ENCODE measurements at places on chromosomes 2 and 18.

- peak; percentile 37 for DNase-seq
Observed at GRCh38 chr18:27605107-27605834, 420.2 kb upstream of the CHST9 start.

DNA sequence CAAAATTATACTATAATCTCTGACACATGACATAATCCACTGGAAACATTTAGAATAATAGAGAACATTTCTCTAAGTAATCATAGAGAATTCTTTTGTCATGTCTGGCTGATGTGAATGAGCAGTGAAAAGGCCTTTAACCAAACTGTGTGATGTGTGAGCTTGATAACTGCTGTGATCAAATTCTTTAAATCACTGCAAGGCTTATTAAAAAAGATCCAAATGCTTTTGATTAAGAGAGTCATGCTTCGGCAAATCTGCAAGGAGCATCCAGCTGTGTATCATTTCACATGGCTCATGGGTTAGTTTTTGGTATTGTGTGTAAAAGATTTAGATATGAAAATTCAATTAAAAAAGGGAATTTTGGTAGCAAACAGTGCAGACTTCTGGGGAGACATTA is 58.6 kb upstream of the TFPI start:
- DNase-seq, result no peak

DNA sequence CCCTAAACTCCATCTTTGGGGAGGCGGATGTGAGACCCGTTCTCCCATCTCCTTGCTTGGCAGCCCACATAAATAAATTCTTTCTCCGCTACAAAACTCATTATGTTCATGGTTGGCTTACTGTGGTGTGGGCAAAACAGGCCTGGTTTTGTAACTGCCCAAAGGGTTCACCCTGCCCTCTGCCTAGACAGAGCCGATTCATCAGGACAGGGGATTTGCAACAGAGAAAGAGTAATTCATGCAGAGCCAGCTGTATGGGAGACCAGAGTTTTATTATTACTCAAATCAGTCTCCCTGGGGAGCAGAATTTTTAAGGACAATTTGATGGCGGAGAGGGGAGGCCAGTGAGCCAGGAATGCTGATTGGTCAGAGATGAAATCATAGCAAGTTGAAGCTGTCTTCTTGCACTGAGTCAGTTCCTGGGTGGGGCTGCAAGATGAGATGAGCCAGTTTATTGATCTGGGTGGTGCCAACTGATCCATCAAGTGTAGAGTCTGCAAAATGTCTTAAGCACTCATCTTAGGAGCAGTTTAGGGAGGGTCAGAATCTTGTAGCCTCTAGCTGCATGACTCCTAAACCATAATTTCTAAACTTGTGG is 8.4 kb upstream of the RNF125 start:
- DNase-seq, result no peak

- DNase-seq, result no peak
Observed at GRCh38 chr2:155368934-155369333, 670.4 kb downstream of the KCNJ3 start.

DNA sequence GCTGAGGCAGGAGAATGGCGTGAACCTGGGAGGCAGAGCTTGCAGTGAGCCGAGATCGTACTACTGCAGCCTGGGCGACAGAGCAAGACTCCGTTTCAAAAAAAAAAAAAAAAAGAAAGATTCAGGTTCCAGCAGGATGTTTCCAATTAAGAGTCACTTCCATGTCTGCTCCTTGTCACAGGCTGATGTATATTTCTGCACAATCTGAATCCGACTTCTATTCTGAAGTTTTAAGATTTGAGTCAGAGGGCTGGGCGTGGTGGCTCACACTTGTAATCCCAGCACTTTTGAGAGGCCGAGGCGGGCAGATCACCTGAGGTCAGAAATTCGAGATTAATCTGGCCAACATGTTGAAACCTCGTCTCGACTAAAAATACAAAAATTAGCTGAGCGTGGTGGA is 24.7 kb downstream of the SNRPD1 start:
- DNase-seq, result no peak

GRCh38 chr2:233353101-233353768 is 1.1 kb upstream of the DGKD start:
- peak; percentile 48 for DNase-seq

DNA sequence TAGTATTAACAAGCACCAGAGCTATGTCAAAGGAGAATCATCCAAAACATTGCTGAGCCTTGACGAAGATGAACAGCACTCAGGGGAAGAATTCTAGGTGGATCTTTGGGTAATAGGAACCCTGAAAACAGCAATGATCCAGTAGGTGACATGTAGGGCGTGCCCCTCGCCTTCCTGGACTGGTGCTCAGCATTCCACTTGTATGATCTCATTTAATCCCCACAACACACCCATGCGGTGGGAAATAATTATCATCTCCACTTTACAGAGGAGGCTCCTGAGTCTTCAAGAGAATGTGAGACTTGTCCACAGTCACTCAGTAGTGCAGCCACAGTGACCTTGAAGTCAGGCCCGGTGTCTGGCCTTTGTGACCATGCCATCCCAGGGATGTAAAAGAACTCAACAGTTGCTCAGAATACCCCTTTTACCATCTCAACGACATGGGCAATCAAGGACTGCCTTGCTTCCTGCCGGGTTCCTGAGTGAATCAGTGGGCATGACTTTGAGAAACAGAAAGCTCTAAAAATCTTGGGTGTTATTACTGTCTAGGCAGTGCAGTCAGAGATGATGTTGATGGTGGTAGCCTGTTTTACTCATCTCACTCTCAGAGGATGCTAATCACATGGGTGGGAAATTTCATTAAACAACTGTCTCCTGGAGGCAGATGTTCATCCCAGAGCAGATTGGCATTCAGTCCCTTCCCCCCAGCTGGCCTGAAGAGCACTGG is 161.6 kb downstream of the BCL11A start:
- no peak for DNase-seq

DNA sequence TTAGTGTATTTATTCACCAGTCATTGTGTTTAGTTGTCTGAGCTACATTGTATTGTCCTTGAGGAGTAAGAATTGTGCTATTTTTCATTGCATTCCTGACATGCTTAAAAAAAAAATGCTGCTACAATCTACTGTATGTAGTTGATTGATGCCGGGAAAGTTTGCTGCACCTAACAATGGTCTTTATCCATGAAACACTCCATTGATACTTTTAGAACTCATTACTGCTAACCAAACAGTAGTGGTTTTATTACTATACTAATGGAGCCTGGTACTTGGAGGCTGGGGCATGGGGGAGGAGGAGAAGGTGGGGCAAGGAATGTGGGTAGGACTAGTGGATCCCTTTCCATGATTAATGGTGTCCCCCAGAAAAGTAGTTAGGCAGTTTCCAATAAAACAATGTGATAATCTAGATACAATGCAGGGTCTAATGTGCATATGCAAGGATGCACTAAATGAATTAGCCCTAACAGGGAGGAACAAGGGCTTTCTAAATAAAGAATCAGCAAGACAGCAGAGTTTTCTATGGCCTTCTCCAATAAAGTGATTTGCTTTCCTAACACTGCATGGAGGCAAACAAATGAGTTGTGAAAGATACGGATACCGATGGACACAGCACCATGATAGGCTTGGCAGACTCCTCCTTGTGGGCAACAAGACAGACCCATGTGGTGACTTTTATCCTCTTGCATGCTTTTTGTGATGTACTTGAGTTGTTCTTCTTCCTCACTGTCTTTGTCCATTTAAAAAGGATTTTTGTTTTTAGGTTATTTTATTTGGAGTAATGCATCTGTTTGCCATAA is 78.5 kb downstream of the FMNL2 start:
- no peak for DNase-seq

DNA sequence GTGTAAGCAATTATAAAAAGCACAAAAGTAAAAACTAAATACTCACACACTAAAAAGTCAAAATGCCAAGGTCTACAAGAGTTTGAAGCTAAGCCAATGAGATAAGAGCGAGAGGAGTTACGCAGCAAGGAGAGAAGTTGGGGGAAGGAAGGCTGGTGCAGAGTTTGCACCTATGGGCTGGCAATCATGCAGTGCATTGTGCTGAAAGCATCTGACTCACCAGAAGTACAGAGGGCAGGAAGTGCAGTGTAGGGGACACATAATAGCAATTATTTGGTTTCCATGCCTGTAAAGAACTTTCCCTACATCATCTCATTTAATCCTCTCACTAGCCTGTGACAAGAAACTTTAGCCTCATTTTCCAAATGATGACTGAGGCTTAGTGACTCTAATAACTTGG is 142.7 kb upstream of the KYNU start:
- no peak for DNase-seq

GRCh38 chr2:180505203-180505602 is 475.2 kb upstream of the UBE2E3 start:
- no peak for DNase-seq

GRCh38 chr2:165924946-165925345 is 28.6 kb downstream of the TTC21B start:
- DNase-seq, result no peak

GRCh38 chr2:155157711-155158110 is 459.2 kb downstream of the KCNJ3 start:
- no peak for DNase-seq

DNA sequence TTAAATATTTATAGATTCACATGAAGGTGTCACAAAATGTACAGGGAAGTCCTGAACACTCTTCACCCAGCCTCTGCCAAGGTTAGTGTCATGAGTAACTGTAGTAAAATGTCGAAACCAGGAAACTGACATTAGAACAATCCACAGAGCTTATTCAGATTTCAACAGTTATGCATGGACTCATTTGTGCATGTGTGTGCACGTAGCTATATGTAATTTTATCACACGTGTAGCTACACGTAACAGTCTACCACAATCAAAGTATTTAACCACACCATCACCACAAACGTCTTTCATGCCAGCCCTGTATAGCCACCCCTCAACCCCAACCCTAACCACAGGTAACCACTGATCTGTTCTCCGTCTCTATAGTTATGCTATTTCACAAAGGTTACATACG is 211.7 kb upstream of the REV1 start:
- DNase-seq, result no peak

DNA sequence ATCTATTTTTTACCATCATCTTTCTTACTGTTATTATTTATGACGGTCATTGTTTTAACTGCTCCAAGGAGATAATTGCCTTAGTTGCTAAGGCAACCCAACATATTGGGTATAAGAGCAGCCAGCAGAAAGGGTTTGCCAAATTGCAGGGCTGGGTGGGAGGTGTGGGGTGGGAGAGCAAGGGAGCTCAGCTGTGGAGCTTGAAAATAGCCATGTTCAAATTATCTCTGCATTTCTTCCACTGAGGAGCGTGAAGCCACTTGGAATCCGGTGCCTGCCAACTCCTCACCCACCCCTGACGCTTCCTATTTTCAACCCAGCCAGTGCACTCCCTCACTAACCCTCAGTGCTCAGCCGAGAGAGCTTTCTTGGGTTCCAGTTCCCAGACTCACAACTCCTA is 60.8 kb downstream of the SETBP1 start:
- no peak for DNase-seq

GRCh38 chr18:64271246-64271645 is 122.4 kb upstream of the LINC00305 start:
- no peak for DNase-seq

DNA sequence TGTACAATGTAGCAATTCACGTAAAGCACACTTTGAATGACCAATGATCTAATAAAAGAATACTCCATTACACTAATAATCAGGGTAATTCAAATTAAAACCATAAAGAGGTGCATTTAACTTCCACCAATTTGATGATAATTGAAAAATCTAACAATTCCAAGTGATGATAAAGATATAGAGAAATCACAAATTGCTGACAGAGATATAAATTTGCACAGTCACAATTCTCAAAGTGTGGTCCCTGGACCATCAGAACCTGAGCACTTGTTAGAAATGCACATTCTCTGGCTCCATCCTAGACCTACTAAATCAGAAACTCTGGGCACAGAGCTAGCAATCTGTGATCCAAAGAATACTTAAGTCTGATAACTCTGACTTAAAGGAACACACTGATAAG is 165.8 kb upstream of the DCC start:
- DNase-seq, result no peak

DNA sequence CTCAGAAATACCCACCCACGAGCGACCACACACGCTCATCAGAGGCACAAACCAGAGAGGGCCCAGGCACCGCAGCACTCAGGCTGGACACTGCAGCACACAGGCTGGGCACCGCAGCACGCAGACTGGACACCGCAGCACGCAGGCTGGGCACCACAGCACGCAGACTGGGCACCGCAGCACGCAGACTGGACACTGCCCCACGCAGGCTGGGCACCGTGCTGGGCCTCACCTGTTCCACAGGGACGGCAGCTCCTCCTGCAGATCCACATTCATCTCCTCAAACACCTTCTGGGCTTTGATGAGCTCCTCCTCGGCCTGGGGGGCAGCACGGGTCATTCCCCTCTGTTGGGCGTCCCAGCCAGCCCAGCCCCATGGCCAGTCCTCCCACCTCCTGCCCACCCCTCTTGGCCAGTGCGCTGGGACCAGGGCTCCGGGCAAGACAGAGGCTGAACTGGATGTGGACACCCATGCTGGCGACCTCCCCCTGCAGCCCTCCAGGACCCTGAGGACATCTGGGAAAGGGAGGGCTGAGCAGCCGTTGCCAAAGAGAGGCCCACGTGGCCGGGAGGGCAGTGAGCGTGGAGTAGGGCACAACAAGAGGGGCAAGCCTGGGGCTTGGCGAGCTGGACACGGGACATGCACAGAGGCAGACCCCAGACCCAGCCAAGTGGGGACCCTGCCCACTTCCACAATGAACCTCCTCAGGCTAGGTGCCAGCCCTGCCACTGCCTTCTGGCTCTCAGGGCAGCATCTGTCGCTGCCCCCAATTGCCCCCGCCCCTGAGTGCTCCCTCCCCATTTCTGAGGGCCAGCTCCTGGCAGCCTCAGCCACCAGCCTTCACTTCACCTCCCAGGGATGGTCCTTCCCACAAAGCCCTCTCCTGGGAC is 43.0 kb downstream of the BIN1 start:
- no peak for DNase-seq

DNA sequence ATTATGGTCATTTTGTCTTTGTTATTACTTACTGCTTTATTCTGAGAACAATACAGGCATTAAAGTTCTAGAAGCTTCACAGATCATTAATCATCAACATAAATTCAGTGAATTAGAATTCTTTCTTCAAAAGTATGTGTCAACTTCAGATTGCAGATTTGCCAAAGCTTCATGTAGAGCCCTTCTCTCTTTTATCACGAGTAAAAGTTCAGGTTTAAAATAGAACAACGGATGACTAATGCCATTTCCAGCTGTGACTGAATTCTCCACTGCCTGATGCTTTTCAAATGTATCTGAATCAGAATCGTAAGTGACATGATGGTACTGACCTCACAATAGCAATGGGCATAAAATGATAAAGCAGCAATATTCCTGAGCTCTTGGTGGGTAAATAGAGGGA is 116.0 kb downstream of the ABCA12 start:
- no peak for DNase-seq

- no peak for DNase-seq
Observed at GRCh38 chr2:65049010-65049639, 7.1 kb upstream of the CEP68 start.

All from GM10248 (cell line).